ENCODE measurements at places on chromosomes 5 and 9.

GRCh38 chr5:174491265-174491664 lies 233.1 kb upstream of the MSX2 start:
- no peak for DNase-seq

DNA sequence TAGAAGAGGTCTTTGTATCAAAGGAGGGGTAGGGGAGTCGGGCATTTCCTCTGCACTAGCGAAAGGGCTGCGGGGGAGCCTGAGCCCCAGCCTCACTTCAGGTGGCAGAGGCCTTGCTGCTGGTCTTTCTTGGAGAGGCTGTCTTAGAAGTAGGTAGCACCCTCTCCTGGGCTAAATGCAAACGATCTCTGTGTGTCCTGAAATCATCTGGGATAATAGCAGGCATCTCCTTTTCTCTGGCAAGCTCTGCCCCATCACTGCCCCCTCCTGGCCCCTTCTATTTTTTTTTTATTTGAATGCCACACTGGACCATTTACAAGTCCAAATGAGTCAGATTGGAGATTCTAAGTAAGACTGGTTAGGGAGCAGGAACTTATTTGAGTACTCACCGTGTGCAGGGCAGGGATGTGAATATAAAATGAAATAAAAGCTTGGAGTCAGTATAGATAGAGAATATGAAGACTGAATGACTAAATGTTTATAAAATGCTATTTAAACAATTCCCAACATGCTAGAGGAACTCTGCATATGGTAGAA lies 137.1 kb downstream of the FGF1 start:
- no peak for DNase-seq

- DNase-seq, result no peak
These were observed 277.6 kb downstream of the EBF1 start for GRCh38 chr5:158822099-158822498.

DNA sequence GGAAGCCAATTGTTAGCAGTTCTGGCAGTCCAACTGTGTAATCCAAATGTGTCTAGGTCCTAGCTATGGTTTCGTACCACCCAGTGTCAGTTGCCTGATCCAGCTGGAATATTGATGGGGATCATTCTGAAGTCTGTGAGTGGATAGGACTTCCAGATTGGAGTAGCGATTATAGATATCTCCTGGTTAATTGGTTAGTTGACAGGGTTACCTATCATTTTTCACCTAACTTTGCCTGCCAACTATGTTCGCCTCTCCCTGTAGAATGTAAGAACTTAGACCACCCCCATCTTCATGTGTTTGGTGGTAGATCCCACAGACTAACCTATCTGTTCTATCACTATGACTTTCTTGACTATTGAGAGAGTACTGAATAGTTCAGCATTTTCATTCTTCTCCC lies 59.9 kb downstream of the TEK start:
- DNase-seq, result no peak

- no peak for DNase-seq
These were observed 40.8 kb upstream of the KCNV2 start for GRCh38 chr9:2676466-2676865.

DNA sequence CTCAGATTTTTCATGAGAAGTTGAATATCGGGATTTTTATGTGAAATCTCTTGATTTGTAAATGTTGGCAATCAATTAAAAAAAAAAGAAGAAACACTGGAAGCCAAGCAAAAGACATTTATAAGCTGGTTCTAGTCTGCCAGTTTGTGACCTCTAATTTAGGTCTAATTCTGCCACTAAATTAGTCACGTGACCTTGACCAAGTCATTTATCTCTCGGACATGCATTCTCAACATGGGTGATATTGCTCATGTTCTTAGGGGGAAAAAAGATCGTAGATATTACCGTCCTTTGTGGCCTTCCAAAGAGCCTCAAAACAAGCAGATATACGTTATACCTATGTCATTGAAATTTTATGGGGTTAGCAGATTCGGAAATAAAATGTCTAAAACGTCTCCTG lies 52.9 kb upstream of the PTPDC1 start:
- no peak for DNase-seq

GRCh38 chr9:132931178-132931735 lies 13.2 kb downstream of the TSC1 start:
- DNase-seq, result no peak

- no peak for DNase-seq
These were observed 233.5 kb upstream of the ELL2 start for GRCh38 chr5:96195123-96195522.

DNA sequence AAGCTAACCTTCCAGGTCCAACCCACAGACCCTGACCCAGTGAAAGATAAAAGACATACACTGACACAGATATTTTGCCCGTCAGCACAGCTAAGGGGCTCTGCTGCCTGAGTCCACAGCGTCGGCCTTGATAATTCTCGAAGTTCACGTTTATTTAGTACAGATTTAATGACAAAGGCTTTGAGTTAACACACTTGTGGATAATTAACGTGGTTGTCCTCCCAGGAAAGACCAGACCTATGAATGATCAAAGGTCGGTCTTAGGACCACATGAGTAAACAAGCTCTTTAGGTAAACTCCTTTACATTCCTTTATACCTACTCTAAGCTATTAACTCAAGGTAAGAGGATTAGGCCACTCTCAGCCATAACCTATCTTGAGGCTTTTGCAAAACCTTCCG lies 11.3 kb upstream of the TEX10 start:
- no peak for DNase-seq

GRCh38 chr9:120526534-120526933 lies 53.4 kb downstream of the CDK5RAP2 start:
- no peak for DNase-seq

GRCh38 chr5:151098768-151099121 lies 17.9 kb upstream of the TNIP1 start:
- DNase-seq, result no peak

DNA sequence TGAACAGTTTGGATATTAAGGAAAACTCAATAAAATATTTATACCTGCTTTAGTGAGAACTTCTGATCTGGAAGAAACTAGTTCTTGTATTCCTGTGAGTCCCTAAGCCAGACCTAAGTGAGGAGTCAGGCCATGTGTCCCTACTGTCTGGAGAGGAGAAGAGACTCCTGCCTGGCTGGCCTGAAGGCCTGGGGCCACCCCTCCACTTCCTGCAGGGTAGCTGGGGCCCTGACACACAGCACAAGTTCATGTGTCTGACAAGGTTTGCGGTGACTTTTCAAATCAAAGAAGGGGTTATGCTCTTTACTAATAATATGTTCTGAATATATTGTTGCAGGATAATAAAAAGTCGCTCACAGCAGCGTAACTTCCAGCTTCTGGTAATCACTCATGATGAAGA lies 16.1 kb upstream of the IL13 start:
- DNase-seq, result no peak

DNA sequence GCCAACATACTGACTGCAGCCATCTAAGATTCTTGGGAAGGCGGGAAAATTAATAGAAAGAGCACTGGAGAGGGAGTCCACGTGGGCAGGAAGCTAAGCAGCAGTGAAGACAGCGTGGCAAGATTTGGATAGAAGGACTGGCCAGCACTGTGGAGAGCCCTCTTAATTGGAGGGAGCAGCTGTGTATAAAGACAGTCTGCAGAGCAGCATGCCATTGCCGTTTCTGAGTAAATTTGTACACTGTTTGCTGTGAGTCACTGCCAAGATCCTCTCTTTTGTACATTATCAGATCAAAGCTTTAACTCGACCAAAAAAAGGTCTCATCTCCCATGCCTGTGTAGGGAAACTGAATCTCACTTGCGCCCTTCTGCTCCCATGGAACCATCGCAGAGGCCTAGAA lies 45.3 kb downstream of the INSYN2B start:
- no peak for DNase-seq

DNA sequence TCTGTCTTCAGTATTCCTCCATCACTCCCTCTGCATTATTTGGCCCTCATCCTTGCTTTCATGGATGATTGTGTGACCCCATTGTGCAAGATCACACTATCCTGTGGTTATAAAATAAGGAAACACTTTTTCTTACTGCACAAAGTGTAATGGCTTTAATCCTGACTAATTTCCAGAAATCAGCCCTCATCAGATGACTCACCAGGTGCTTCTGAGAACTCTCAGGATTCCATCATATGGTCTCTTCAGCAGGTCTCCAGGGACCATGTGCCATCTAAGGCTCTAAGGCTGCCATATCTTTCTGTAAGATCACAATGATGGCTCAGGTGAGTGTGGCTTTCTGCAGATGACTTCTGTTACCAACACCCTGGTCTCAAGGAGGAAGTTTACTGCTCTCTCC lies 27.3 kb upstream of the FER start:
- DNase-seq, result no peak

- DNase-seq, result no peak
These were observed 570.7 kb upstream of the WWC1 start for GRCh38 chr5:167720676-167721260.

- no peak for DNase-seq
These were observed 127.1 kb upstream of the COL5A1 start for GRCh38 chr9:134514503-134514902.

GRCh38 chr9:33127881-33128280 lies 39.3 kb downstream of the B4GALT1 start:
- DNase-seq, result no peak

DNA sequence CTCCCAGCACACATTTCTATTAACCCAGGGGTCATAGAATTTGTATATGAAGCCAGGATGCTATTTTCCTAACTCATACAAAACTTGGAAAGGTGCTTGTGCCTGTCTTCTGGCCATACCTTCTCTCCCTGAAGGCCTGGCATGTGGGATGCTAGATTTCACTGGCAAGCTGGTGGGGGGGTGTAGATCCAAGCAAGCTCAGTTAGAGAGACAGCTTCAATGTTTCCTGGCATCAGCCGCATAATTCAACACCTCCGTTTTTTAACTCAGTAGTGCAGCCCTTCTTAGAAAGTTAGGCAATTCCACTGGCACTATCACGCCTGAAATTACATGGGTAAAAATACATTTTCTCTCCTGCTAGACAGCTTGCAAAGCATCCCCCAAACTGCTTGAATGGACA lies 51.8 kb downstream of the MEGF10 start:
- no peak for DNase-seq

GRCh38 chr5:19536387-19536786 lies 451.6 kb downstream of the CDH18 start:
- DNase-seq, result no peak

DNA sequence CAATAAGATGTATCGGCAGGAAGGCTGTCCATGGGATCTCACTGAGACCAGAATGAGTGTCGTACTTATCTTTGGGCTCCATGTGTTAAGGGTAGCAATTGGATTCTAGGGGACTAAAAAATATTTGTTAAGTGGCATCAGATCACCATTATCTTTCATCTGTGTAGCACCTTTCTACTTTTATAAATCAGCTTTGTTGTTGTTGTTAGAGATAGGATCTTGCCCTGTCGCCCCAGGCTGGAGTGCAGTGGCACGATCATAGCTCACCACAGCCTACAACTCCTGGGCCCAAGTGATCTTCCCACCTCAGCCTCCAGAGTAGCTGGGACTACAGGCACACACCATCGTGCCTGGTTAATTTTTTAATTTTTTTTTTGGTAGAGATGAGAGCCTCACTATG lies 220.5 kb downstream of the SMARCA2 start:
- DNase-seq, result no peak

DNA sequence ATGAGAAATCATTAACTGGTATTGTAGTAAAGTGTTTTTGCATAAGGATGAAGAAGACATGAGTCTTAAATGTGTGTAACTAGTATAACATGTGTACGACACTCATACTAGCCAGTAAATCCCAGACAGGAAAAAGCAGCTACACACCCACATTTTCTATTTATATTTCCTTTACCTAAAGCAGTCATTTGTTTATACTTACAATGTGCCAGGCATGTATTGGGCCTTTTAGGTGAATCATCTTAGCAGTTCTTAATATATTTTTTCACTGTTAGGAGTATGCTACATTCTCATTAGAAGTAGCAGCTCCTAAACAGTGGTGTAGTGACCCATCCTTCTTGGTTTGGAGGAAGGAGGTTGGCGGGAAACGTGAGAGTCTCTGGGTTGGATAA lies 55.8 kb upstream of the TMC1 start:
- no peak for DNase-seq

DNA sequence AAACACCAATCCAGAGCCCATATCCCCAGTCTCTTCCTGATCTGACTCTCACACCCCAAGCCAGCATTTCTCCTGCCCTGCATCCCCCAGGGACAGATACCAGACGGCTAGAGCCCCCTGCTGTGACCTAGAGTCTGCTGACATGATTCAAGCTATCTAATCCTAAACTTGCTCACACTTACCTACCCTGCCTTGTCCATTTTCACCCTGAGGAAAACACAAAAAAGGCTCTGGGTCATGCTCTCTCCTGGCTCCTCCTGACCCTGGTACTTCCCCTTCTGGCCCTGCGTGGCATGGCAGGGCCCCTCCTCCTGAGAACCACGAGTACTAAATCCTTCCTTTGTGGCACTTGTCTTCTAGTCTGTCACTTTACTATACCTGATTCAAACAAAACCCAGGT lies 2.8 kb upstream of the ARRDC1 start:
- DNase-seq, result no peak

DNA sequence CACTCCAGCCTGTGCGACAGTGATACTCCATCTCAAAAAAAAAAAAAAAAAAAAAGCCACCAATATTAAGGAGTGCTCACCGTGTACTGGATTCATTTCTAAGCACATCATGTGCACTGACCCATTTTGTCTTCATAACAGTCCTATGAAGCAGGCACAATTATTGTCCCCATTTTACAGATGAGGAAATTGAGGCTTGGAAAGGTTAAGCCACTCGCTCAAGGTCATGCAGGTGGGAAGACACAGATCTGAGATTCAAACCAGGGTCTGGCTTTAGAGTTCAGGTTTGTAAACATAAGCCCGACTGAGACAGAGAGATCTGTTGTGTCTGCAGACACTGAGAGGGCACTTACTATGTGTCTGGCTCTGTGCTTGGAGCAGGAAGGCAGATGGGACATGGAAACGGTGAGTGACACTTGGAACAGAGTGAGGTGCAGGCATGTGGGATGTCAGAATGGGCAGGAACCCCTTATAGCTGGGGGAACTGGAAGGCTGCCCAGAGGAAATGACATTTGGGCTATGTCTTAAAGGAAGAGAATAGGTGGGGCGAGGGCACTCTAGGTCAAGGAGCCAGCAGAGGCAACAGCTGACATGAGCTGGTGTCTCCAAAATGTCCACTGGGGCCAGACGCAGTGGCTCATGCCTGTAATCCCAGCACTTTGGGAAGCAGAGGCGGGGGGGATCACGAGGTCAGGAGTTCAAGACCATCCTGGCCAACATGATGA lies 69.9 kb downstream of the STK10 start:
- no peak for DNase-seq

DNA sequence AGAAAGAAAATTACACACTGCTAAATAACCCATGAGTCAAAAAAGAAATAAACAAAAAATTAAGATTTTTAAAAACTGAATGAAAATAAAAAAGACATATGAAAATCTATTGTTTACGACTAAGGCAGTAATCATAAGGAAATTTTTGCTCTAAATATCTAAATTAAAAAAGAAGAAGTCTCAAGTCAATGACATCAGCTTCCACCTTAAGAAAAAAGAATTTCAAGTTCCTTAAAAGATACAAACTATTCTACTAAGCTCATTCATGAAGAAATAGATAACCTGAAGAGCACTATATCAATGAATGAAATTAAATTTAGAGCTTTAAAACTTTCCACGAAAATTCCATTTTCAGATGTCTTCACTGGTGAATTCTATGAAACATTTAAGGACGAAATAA lies 15.7 kb upstream of the STARD4 start:
- DNase-seq, result no peak

GRCh38 chr5:161064781-161065180 lies 212.8 kb upstream of the ATP10B start:
- DNase-seq, result no peak

Data from RWPE2 (cell line).